ENCODE measurements at places on chromosomes 5 and 9.

DNA sequence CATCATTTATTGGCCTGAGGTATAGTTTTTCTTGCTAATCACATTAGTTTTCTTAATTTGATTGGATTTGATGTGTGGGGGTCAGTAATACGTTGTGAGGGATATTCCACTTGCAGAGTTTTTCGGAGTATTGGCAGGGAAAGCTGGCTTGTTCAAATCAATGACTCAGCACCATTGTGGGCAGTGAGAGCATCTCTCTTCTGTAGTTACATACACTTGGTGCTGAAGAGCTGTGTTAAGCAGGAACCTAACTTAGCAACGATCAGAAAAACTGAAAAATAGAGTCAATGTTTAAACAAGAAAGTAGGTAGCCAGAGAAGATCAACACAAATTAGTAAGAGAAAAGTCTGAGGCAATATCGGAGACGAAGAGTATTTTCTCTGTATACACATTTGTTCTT is 344.6 kb upstream of the EDIL3 start:
- DNase-seq = no peak

GRCh38 chr9:8244505-8245092 is 445.0 kb upstream of the DMAC1 start:
- no peak for DNase-seq

- no peak for DNase-seq
Measured at GRCh38 chr5:123671711-123672456, 159.9 kb downstream of the CSNK1G3 start.

DNA sequence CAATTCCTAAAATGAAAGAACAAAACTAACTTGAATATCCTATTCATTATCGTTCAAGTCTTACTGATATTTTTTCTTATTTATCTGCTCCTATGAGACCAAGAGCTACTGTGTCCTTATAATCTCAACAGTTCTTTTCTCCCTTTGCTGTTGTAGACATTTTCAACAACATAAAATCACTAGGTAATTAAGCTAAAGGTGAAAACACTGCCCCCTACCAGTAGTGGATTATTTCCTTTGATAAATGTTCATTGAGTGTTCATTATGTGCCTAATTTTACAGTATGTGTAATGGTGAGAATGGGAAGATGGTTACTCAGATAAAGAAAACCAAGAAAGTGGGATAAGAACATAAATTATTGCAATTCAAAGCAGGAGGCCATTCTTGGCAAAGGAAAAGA is 41.4 kb upstream of the PAPPA start:
- no peak for DNase-seq

DNA sequence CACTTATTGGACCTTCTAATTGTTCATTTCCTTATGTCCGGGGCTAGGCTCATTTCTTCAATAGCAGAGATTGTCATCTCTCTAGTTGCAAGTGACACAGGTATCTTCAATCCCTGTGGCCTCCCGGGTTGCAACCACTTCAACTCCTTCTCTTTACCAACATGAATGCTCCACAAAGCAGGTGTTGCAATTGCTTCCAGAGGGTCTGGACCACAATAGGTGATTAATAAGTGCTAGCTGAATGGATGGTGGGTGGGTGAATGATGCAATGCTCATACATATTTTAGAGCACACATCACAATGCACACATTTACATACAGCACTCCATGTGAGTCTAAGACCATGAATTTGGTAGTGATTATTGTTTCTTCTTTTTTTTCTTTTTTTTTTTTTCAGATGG is 2.6 kb downstream of the CEMIP2 start:
- no peak for DNase-seq

DNA sequence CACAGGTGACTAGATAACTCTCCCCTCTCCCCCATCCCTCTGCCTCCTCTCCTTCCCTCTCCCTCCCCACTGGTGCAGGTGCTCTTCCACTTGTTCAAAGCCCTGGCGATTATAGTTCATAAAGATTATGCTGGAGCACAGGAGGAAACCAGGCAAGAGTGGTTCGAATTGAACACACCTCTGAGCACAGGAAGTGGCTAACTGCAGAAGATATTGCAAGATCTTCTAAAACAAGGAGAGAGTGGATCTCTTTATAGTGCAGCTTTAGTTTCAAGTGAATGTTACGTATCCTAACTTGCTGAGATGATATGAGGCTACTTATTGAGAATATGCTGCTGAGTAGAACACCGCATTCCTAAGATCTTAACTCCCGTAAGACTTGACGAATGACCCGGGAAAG is 178.4 kb downstream of the GOLPH3 start:
- no peak for DNase-seq

DNA sequence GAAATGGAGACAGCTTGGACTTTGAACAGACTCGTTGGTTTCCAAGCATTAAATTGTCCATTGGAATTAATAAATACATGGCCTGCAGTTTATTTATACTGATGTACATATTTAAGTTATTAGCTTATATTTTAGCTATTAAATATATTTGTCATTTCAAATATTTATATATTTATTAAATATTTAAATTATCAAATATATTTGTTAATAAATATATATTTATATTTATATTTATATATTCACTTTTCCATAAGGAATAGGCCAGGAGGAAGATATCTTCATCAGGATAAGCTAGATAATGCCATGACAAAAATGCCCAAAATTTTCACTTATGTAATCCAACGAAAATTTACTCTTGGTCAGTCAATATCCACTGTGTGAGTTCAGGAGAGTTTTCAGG is 229.9 kb downstream of the ZNF608 start:
- no peak for DNase-seq

DNA sequence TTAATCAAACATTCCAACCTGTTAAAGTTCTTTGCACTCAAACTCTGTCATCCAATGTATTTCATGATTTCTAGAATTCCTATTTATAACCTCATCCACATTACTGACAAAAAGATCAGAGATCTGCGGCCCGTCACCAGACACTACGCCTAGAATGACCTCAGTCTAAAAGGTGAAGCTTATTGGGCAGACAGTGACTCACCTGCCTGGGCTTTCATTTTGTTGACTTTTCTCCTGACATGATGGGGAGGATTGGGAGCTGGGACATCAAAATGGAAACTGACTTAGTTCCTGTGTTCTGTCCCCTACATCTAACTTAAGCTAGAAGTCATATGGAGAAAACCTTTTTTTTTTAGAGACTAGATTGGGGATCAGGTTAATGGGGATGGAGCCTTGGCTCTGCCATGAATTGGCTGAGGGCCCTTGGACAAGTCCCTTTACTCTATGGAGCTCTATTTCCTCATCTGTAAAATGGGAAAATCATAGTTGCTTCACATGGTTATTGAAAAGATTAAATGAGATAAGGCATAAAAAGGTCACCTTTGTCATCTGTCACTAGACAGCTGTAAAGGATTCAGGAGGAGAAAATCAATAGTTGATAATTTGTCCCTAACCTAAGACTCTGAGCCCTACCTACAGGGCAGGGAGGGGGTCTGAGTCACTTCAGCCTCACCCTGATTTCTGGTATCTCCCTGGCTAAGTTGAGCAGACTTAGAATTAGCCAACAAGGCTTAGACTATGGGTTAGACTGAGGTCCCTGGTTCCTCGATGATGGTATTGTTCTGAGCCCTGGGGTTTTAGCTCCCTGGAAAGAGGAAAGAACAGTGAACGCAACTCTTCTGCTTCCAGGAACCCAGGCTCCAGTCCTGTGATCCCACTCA is 224.8 kb upstream of the TBC1D2 start:
- no peak for DNase-seq
